ENCODE measurements at places on chromosomes 3 and 15.

GRCh38 chr15:64942356-64942755 is 30.7 kb downstream of the ANKDD1A start:
- no peaks in the 10 kb centered on the region for H3K36me3 ChIP-seq
- H3K27ac ChIP-seq = no peak overlapping the region
- H3K27me3 ChIP-seq = no peaks in the 10 kb centered on the region
- peaks cover 12% of the 10 kb centered on the region for H3K4me1 ChIP-seq

DNA sequence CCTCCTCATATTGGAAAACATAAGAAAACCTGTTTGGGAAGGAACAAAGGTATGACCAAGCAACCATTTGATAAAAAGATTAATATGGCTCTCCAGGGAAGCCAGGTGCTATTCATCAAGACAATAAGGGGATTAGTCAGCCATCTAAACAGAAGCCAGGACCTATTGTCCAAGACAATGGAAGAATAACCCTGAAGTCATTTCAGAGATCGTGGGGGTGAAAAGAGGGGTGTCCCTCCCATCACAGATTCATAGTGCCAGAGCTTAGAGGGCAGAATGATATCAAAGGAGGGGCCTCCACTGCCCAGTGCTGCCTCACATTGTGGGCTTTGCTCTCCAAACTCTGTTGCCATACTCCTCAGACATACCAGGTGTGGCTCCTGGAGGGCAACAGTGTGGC is 73.5 kb downstream of the DAPK2 start:
- H3K4me1 ChIP-seq = peaks cover 9% of the 10 kb centered on the region
- no peaks in the 10 kb centered on the region for H3K27me3 ChIP-seq
- H3K36me3 ChIP-seq = no peaks in the 10 kb centered on the region
- no peak overlapping the region for H3K27ac ChIP-seq
- no peak overlapping the region for H3K4me3 ChIP-seq
- no peak for DNase-seq

- H3K27ac ChIP-seq = no peak overlapping the region
- H3K36me3 ChIP-seq = no peaks in the 10 kb centered on the region
- no peak overlapping the region for H3K4me3 ChIP-seq
- DNase-seq = no peak
Measured at GRCh38 chr15:23472033-23472432, 25.0 kb upstream of the GOLGA6L2 start.

- DNase-seq = no peak
- H3K27me3 ChIP-seq = no peaks in the 10 kb centered on the region
- H3K4me1 ChIP-seq = peaks cover 17% of the 10 kb centered on the region
- H3K36me3 ChIP-seq = peaks cover 4% of the 10 kb centered on the region
- no peak overlapping the region for H3K4me3 ChIP-seq
Measured at GRCh38 chr15:85622221-85622831, 172.4 kb downstream of the KLHL25 start.

DNA sequence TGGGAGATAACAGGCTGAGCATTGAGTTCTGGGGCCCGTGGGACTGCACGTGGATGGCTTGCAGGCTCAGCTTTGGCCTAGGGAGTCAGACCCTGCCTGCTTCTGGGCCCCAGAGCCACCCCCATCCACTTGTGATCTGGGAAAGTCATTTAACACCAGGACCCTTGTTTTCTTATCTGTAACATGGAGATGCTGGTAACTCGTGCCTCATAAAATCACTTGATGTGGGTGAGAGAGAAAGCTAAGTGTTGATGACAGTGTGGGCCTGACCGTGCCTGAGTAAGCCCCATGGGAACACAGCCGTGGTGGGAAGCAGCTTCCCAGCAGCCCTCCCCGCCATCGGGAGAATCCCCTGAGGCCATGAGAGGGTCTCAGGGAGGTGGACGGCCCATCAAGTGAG is 378.1 kb downstream of the GABRB3 start:
- no peaks in the 10 kb centered on the region for H3K4me1 ChIP-seq
- no peak overlapping the region for H3K4me3 ChIP-seq
- H3K27ac ChIP-seq = no peak overlapping the region
- no peaks in the 10 kb centered on the region for H3K27me3 ChIP-seq
- DNase-seq = no peak
- no peaks in the 10 kb centered on the region for H3K36me3 ChIP-seq

GRCh38 chr3:99625643-99626416 is 12.6 kb upstream of the COL8A1 start:
- H3K4me3 ChIP-seq = no peak overlapping the region
- H3K27ac ChIP-seq = no peak overlapping the region
- DNase-seq = no peak
- H3K36me3 ChIP-seq = no peaks in the 10 kb centered on the region

- no peak overlapping the region for H3K27ac ChIP-seq
- no peak for DNase-seq
- H3K4me3 ChIP-seq = no peak overlapping the region
- H3K4me1 ChIP-seq = peaks cover 11% of the 10 kb centered on the region
Measured at GRCh38 chr3:15750143-15750542, 47.6 kb downstream of the ANKRD28 start.

DNA sequence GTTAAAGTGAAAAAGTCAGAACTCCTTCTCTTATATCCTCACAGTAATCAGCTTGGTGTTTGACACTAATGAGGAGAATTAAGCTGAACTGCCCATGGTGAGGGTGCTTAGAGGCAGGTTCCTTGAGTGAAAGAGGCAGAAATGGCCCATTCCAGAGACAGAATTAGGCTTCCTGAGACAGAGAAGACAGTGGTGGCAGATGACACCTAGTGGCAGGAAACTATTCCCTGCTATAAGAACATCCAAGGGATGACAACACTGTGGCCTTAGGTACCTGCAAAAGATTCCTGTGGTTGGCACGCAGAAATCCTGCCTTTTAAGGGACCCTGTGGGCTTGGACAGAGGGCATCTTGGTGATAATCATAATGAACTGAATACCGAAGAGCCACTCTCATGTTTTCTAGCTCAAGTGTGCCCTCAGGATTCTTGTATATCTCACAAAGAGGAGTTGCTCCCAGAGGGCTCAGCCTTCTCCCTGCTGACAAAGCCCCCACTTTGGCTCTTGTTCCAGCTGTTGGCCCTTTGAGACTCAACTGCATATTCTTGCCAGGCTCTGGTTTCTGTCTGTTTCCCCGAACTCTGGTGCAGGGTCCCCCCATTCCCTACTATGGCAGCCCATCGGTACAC is 56.0 kb downstream of the KBTBD12 start:
- peaks cover 3% of the 10 kb centered on the region for H3K27me3 ChIP-seq
- peaks cover 13% of the 10 kb centered on the region for H3K4me1 ChIP-seq
- no peak overlapping the region for H3K27ac ChIP-seq
- DNase-seq = peak; percentile 34
- H3K36me3 ChIP-seq = no peaks in the 10 kb centered on the region

- no peaks in the 10 kb centered on the region for H3K4me1 ChIP-seq
- no peaks in the 10 kb centered on the region for H3K36me3 ChIP-seq
- H3K4me3 ChIP-seq = no peak overlapping the region
- no peak for DNase-seq
Measured at GRCh38 chr15:93882141-93882540, 349.2 kb upstream of the MCTP2 start.

GRCh38 chr15:35678774-35679173 is 132.8 kb upstream of the DPH6 start:
- no peak overlapping the region for H3K27ac ChIP-seq
- peaks cover 5% of the 10 kb centered on the region for H3K4me1 ChIP-seq
- no peaks in the 10 kb centered on the region for H3K27me3 ChIP-seq

- H3K4me1 ChIP-seq = peaks cover 5% of the 10 kb centered on the region
- no peaks in the 10 kb centered on the region for H3K27me3 ChIP-seq
- no peaks in the 10 kb centered on the region for H3K36me3 ChIP-seq
- no peak for DNase-seq
Measured at GRCh38 chr3:27194861-27195483, 174.2 kb downstream of the NEK10 start.

DNA sequence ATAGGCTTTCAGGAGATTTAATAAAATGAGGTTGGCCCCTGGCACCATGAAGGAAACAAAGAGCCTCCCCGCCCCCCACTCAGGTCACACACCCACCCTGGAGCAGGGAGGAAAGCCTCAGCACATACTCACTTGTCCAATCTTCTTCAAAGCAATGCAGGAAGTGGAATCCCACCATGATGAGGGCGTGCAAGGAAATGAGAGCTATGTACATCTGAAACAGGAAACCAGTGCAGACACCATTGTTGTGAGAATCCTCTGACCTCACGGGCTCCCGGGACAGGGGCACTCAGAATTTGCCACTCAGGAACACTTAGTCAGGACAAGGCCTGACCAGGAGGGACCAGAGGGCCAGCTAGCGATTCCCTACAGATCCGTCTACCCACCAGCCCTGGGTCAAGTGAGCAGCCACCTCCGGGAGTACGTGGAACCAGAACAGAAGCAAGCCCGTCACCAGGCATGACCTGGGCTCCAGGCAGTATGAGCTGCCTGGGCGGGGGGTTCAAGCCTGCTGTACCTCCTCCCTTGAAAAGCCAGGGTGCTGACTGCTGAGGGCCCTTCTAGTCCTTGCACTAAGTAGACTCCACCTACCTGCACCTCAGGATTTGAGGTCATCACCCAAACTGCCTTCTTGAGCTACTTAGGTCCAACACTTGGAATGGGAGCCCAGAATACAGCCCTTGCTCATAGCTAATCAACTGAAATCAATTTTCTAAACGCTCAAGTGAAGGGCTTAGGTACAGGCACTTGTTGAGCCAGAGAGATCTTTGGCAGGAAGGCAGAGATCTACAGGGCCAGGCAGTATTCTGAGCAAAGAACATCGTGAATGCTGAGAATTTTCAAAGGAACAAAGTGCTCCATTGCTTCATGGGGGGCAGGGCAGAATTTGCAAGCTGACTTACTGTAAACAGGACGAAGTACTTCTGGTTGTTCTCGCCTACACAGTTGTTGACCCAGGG is 42.7 kb downstream of the ZDHHC3 start:
- no peaks in the 10 kb centered on the region for H3K27me3 ChIP-seq
- H3K4me3 ChIP-seq = no peak overlapping the region
- peaks cover 41% of the 10 kb centered on the region for H3K36me3 ChIP-seq
- DNase-seq = no peak

DNA sequence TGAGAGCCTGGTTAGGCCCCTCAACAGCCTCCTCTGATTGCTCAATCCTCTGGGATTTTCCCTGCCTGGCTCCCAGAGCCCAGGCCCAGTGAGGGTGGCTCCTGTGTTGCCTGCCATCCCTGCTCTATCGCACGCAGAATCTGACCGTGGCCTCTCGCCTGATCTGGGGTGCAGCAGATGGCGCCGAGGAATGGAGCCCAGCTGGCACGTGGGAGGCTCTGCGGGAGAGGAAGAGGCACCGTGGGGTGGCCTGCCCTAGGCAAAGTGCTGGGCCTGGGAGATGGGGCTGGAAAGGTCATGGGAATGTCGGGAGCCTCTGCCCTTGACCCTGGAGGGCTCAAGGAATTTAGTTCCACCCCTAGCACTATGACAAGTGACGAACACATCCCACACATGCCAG is 10.3 kb downstream of the SV2B start:
- DNase-seq = no peak
- H3K36me3 ChIP-seq = no peaks in the 10 kb centered on the region
- no peaks in the 10 kb centered on the region for H3K4me1 ChIP-seq

GRCh38 chr3:17845026-17845812 is 102.8 kb upstream of the TBC1D5 start:
- H3K36me3 ChIP-seq = no peaks in the 10 kb centered on the region

DNA sequence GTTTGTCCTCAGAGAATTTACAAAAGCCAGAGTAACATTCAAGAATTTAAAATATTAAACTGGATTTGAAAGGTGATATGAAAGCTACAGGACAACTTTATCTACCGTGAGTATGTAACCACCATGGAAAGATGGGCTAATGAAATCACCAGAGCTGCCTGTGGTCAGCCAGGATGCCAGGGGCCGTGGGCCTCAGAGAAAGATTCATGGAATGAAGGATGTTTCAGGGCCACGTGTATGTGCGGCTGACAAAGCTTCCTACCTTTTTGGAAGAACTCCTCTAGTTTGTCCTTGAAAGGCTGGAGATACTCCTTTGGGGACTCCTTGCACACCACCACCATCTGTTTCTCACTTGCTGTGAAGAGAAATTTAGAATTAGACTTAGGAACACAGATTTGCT is 138.9 kb downstream of the GREM1 start:
- peaks cover 39% of the 10 kb centered on the region for H3K4me1 ChIP-seq
- H3K27ac ChIP-seq = no peak overlapping the region
- no peaks in the 10 kb centered on the region for H3K27me3 ChIP-seq
- DNase-seq = no peak

DNA sequence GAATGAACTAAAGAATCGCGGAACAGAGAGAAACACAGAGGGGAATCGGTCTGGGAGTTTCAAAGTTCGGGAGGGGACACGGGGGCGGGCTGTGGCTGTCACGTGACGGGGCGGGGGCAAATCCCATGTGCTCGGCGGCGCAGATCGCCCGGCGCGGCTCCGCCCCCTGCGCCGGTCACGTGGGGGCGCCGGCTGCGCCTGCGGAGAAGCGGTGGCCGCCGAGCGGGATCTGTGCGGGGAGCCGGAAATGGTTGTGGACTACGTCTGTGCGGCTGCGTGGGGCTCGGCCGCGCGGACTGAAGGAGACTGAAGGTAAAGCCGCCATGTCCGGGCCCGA is at the start of gene EIF4G1:
EIF4G1 (plus strand) TSS at position 244 of the 337 bp plus-strand sequence. CDS start 1,191 bp downstream, outside the sequence.
- DNase-seq = peak; percentile 82
- H3K36me3 ChIP-seq = peaks cover 5% of the 10 kb centered on the region
- H3K27me3 ChIP-seq = no peaks in the 10 kb centered on the region
- peaks cover 39% of the 10 kb centered on the region for H3K4me1 ChIP-seq
- H3K27ac ChIP-seq = peak within 1 kb of the TSS; percentile 91

GRCh38 chr3:185313693-185314246 is 49.2 kb upstream of the MAP3K13 start:
- H3K27me3 ChIP-seq = no peaks in the 10 kb centered on the region
- H3K27ac ChIP-seq = no peak overlapping the region
- DNase-seq = no peak
- H3K4me3 ChIP-seq = no peak overlapping the region
- no peaks in the 10 kb centered on the region for H3K36me3 ChIP-seq
- peaks cover 58% of the 10 kb centered on the region for H3K4me1 ChIP-seq

- H3K27ac ChIP-seq = no peak overlapping the region
- peaks cover 24% of the 10 kb centered on the region for H3K4me1 ChIP-seq
- H3K27me3 ChIP-seq = no peaks in the 10 kb centered on the region
- H3K4me3 ChIP-seq = no peak overlapping the region
Measured at GRCh38 chr3:10852066-10852808, 36.2 kb downstream of the SLC6A11 start.

GRCh38 chr15:77118882-77119321 is 48.0 kb upstream of the TSPAN3 start:
- H3K4me1 ChIP-seq = 0 out of 2 replicates have a peak, but pooled peaks cover 5% of the 10 kb centered on the region
- H3K27me3 ChIP-seq = no peaks in the 10 kb centered on the region
- peak; percentile 59 for DNase-seq
- H3K27ac ChIP-seq = no peak overlapping the region

- DNase-seq = no peak
- H3K36me3 ChIP-seq = no peaks in the 10 kb centered on the region
- no peak overlapping the region for H3K4me3 ChIP-seq
- peaks cover 10% of the 10 kb centered on the region for H3K4me1 ChIP-seq
- H3K27me3 ChIP-seq = peaks cover 18% of the 10 kb centered on the region
Measured at GRCh38 chr15:78749831-78750230, 61.4 kb downstream of the ADAMTS7 start.

- H3K4me1 ChIP-seq = no peaks in the 10 kb centered on the region
- H3K36me3 ChIP-seq = no peaks in the 10 kb centered on the region
- H3K27ac ChIP-seq = no peak overlapping the region
Measured at GRCh38 chr15:47971637-47972036, 149.2 kb upstream of the SLC24A5 start.

All from HepG2 (cell line).